Fibroblast of skin of scalp (primary cell): ENCODE measurements at places on chromosomes 2 and 18.

DNA sequence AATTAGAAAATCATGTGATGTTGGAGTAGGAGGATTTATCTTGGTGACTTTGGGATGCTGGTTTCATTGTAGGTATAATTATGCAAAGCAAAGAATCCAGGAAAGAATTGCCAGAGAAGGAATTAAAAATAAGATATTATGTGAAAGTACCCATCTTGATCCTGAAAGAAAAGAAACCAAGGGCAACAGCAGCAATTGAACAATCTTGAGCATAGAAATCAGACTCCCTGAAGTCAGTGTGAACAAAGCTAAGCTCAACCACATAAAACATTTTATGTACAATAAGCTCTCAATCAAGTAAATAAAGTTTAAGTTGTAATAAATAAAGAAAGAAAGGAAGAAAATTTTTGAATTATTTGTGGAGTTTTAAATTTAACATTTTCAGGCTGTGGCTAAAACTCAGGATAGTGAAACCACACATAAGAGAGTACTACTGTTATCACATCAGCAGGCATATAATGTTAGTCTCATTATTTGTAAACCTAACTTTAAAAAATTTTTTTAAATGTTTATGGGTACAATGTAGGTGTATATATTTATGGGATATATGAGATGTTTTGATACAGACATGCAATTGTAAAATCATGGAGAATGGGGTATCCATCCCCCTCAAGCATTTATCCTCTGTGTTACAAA, 32.8 kb upstream of the GPR55 start:
- DNase-seq = no peak

- DNase-seq = no peak
These were observed 171.6 kb downstream of the DDX1 start for GRCh38 chr2:15763106-15763821.

- no peak for DNase-seq
These were observed 42.5 kb downstream of the PIEZO2 start for GRCh38 chr18:11106894-11107293.

DNA sequence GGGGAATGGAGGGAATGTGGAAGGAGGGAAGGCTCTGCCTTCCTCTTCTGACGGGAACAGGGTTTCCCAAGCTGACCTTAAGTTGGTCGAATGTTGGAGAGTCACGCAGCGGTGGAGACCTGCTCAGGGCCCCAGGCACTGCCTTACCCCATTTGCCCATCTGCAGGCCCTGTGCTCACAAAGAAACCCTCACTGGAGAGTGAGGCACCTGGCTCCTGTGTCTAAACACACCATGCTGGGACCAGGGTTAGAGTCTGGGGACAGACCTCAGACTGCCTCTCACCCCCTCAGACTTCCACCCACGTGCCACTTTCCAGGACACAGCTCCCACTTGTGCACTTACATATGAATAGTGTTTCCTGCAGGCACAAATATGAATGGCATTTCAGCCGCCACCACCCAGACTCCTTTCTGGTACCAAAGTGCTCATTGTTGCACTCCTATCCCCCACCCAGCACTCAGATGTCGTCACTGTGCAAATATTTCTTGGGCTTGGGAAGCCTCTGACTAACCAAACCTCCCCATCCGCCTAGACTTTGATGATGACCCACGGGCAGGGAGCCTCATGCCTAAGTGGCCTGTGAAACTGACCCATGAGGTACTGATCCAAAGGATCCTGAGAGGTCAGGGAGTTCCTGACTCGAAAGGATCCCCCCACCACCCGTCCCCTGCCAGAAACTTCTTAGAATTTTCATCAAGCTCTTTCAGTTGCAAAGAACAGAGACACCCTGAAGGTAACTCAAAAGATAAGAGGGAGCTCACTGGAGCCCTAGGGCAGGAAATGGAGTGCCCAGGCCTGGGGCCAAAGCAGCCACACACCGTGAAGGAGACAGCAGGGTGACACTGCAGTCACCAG, 78.3 kb downstream of the STPG4 start:
- DNase-seq = peak; percentile 99

DNA sequence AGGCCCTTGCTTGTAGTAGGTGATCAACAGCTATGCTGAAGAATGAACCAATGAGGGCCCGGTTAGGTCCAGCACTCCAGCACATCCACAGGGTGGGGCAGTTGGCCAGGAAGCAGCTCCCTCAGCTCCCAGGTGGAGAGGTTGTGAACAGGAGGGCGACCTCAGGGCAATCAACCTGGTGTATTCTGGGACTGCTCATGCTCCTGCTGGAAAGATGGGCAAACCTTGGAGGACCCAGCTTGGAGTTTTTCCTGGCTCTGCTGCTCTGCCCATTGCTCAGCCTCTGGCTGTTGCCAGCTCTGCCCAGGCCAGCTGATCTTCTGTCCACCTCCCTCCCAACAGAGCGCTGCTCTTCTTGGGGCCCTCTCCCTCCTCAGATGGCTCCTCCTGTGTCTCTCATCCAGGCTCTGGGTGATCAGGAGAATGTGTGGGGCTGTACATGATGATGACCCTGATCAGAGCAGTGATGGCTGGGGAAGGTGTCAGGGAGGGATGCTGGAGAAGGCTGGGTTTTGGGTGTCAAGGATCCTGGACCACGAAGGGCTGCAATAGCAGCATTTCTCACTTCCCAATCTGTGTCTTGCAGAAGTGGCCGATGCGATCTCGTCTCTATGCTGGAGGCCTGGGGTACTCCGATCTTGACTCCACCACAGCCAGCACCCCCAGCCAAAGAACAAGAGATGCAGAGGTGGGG, 3.4 kb downstream of the TCF23 start:
- DNase-seq = no peak

- no peak for DNase-seq
These were observed 24.7 kb upstream of the IMPA2 start for GRCh38 chr18:11956371-11957308.

DNA sequence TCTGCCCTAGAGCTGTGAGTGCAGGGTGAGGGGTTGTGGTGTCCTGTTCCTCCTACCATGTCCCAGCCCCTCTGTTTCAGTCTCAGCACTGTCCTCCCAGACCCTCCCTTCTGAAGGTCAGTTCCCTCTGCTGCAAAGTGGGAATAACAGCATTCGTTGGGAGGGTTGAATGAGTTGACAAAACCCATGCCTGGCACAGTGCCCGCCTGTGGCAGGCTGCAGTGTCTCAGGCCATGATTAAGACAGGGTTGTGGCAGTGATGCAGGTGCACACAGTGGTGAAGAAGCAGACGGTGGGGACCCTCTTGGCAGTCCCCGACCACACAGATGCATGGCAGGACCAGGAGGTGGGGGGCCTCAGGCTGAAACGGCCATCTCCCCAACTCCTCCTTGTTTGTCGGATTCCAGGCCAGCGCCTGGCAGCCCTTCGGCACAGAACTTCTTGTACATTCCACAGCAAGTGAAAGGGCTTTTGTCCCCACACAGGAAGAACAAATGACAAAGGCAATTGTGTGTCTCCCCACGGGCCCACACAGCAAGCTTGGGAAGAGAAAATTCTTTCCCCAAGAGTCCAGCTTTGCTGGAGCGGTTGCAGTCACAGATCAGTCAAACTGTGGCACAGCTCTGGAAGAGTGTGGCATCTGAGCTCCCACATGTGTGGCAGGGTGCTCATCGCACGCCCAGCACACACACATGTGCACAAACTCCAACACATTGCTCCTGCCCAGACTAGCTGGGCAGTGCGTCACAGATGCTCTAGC, 92.0 kb upstream of the MSH2 start:
- peak; percentile 17 for DNase-seq

GRCh38 chr2:86031151-86031550, 74.5 kb downstream of the POLR1A start:
- DNase-seq = no peak

DNA sequence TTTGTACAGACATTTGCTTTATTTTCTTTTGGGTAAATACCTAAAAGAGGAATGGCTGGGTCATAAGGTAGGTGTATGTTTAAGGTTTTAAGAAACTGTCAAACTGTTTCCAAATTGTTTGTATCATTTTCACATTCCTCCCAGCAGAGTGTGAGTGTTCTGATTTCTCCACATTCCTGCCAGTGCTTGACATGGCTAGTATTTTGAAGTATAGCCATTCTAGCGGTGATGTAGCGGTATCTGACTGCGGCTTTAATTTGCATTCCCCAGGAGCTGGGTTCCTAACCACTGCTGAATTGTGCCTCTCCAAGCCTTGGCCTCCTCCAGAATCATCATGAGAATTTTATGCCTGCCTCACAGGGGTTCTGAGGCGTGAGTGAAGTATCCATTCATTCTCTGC, 61.8 kb upstream of the ARL4C start:
- peak; percentile 67 for DNase-seq
